ENCODE measurements at places on chromosomes 5 and 9.

DNA sequence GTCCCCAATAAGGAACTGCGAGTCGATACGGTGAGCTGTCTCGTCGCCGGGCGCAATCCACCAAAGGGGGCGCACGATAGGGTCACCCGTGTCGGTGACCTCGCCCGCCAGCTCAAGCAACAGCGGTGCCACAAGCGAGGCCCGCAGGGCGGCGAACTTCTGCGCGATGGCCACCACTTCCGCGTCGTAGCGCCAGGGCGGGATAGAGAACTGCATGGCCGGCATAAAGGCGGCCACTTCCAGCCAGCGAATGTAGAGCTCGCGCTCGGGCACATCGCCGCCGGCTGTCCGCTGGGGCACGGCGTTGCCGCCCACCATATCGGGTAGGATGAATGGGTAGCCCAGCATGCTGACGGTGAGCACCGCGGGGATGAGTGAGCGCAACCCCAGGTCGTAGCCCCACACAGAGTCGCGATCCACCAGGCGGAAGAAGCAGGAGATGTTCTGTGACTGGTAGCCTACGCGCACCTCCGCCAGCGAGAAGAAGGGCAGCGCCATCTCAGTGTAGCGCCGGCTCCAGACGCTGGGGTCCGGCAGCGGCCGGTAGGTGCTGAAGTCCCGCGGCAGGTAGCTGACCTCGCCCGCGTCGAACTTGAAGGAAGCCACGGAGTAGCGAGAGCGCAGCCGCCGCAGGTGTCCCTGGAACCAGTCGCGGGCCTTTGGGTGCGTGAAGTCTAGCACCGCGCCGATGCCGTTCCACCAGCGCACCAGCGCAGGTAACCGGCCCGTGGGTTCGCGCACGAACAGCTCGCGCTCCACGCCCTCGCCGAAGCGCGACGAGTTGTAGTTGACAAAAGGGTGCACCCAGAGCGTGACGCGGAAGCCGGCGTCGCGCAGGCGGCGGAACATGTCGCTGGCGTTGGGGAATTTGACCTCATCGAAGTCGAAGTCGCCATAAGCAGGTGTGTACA is 5.5 kb downstream of the MYORG start:
- peak; percentile 32 for DNase-seq

DNA sequence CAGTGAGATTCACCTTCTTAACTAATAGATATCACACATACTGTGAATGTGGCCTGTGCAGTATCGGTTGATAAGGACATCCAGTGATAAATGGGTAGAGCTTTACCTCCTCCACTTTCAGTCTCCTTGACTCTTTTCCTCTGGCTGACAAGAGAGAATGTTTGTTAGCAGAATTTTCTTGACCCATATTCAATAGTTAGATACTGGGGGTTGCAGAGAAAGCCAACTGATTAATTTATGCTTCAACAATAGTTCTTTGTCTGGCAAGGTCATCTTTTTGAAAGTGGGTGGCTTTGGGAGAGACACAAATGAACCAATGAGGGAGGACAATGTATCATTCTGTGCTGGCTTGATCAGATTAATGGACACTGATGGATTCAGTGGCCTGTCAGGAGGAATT is 30.3 kb downstream of the TTC23L start:
- no peak for DNase-seq

GRCh38 chr5:110900829-110901228 is 162.0 kb downstream of the SLC25A46 start:
- no peak for DNase-seq

DNA sequence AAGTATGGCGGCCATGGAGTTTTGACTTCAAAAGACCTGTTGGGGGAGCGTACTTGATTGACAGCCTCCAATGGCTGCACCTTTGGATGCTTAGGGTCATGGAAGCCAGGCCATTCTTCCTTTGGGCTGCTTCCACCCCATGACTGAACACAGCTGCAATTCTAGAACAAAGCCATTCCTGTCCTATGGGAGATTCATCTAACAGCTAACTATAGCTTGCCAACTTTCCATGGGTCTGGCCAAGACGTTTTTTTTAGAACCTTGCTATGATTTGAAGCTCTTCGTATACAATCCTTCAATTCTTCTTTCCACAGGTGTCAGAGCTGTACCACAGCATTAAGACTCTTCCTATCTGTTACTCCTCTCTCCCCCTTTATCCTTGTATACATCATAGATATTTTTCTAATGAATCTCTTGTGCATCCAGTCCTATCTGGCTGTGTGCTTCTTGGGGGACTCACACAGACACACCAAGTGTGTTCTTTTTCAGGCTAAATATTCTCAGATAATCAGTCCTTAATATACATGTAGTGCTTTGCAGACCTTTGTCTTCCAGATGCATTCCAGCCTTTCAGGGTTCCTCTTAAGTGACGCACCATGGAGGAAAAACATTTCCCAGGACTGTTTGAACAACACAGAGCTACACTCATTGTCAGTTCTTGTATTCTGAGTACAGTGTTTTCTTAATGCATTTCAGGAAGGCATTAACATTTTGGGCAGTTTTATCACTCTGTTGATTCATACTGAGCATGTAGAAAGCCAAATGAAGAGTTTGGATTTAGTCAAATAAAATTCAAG is 198.9 kb downstream of the TAF11L14 start:
- no peak for DNase-seq

DNA sequence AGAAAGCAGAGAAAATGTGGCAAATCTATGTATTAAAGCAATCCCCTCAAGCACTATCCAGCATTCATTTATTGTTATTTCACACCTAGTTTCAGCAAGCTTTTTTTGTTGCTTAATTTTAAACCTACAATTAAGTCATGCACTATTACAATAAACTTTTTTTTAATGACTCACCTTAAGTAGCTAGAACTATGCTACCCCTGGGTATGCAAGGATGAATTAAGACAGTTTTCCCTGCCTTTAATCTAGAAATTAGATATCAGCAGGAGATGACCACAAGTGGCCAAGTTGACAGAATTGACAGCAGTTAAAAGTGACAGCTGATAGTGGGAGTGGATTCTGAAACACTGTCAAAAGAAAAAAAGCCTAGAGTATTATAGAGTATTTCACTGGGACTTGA is 20.0 kb downstream of the ITGA1 start:
- DNase-seq: no peak

DNA sequence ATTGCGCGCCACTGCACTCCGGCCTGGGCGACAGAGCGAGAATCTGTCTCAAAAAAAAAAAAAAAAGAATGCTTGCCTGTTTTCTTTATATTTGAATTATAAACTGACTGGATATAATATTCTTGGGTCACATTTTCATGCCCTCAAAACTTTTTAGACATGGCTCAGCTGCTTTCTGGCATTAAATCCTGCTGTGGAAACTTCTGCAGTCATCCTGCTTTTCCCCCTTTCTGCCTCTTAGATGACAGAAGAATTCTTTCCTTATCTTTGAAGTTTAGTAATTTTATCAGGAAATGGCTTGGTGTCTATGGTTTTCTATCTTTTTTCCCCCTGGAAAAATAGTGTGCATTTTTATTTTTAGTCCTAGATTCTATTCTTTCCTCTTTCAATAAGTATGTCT is 234.5 kb downstream of the AOPEP start:
- DNase-seq: no peak

DNA sequence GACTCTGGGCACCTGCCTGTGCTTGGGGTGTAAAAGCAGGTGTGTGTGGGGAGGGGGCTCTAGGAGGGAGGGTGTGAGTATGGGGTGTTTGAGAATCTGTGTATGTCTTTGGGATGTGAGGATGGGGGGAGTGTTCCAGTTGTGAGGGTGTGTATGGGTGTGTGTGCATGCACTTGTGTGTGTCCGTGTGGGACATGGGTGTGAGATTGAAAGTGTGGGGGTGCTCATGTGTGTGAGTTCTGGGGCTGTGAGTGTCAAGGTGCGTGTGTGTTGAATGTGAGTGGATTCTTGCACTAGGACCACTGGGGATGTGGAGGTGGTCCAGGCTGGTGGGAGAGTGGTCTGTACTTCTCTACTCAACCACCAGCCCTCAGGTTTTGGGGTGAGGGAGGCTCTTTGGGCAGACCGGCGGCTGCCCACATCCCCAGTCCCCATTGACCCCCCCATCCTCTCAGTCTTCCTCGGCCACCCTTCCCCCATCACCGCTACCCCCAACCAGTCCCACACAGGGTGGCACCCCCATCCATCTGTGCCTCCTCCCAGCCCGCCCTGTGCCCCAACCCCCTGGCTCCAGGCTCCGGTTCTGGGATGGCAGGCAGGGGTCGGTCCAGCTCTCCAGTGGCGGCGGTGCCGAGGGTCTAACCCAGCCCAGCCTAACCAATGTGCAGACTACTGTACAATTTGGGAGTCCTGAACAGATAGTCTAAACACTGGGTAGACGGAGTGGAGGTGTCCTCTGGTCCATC is 31.5 kb downstream of the GOLGA2 start:
- DNase-seq: no peak

DNA sequence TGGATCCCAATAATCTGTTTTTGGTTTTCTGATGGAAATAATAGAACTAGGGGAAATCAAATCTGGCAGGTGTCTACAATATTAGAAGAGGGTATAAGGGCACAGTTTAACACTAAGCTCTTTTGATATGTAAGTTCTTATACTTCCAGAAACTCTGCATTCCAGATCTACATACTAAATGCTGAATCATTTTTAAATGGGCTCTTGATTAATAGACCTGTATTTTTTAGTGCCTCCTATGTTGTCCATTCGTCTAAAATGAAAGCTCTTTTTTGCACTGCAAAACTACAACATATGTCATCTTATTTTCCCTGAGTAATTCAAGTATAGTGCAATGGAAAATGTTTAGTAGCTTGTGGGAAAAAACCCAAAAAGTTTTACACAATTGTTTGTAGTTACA is 44.2 kb downstream of the NR6A1 start:
- DNase-seq: no peak

DNA sequence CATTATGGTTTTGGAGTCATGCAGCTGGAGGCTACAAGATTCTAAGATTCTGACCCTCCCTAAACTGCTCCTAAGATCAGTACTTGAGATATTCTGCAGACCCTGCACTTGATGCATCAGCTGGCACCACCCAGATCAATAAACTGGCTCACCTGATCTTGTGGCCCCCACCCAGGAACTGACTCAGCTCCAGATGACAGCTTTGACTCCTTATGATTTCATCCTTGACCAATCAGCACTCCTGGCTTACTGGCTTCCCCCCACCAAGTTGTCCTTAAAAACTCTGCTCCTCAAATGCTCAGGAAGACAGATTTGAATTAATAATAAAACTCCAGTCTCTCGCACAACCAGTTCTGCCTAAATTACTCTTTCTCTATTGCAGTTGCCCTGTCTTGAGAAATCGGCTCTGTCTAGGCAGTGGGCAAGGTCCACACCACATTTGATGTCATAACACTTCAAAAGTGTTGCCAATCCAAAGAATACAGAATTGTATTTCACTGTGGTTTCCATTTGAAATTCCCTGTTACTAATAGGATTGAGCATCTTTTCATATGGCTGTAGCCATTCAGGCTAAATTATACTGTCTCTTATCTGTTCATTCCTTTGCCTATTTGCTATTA is 14.8 kb upstream of the SLC30A5 start:
- DNase-seq: no peak

- peak; percentile 56 for DNase-seq
These were observed 5.1 kb downstream of the GLRX start for GRCh38 chr5:95817430-95817829.

DNA sequence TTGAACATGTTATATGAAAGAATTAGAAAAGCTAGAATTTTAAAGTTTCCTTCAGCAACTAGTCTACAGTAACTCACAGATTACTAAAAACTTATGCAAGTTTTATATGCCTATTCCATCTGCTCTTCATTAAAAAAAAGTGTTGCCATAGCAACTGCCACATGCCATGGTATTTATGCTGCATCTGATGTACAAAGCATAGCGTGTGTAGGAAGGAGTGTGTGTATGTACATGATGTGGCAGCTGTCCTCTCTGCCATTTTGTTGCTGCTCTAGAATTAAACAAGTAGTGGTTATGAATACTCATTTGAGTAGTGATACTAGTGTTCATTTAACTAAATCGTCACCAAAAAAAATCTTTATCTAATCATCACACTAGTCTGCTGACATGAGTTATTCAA is 593.5 kb downstream of the CETN3 start:
- no peak for DNase-seq

DNA sequence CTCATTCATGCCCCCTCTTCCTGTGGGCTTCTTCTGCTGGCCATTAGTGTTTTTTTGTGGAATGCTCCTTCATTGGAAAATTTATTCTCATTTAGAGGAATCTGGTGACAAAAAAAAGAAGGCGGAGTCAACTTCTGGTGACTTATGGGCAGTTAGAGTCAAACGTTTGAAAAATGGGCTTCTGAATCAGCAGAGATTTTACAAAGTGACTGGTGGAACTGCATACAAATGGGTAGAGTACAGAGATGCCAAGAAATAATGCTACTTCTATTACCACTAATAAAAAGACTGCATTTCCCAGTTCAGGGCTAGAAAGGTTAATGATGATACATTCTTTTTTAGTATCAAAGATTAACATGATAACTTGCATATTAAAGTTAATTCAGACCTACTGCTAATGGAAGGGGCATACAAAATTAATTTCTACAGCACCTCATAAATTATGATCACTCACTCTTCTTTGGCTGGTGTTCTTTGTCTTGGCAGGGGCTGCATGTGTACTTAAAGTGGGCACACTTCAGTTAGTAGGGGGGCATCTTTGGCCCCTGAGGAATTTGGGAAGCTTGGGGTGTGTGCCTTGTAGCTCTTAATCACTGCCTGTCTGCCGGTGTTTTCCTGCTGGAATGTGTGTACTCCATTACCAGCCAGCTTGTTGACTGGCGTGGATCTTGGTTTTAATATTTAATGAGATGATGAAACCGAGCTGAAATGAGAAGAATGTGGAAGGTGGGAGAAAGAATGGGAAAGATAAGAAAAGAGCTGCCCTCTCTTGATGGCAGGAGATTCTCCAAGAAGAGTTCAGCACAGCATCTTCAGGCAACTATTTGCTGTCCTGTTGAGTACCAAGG is 148.9 kb downstream of the DOCK2 start:
- no peak for DNase-seq

- no peak for DNase-seq
These were observed 408.2 kb upstream of the TLE4 start for GRCh38 chr9:79163544-79163943.

DNA sequence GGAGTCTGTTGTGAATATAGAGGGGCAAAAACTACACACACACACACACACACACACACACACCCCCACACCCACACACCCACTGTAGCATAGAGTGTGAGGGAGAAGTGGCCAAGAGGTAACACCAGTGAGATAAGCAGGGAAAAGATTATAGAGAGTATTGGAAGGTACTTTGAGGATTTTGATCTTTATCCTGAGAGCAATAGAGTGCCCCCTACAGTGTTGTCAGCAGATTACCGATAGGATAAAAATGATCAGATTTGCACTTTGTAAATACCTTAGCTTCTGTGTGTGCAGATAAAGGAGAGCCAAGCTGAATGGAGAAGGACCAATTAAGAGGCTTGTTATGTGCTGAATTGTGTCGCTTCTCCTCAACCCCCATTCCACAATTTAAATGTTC is 32.3 kb downstream of the ERCC6L2 start:
- no peak for DNase-seq

GRCh38 chr5:157729858-157730257 is 1.4 kb upstream of the THG1L start:
- no peak for DNase-seq

GRCh38 chr9:30722065-30722464 is 1662.4 kb upstream of the ACO1 start:
- no peak for DNase-seq
